Suppressor macrophage (primary cell): ENCODE measurements at places on chromosomes 16 and 17.
A peak's percentile ranks its signal among the peaks of the same experiment; 100 is the strongest.

DNA sequence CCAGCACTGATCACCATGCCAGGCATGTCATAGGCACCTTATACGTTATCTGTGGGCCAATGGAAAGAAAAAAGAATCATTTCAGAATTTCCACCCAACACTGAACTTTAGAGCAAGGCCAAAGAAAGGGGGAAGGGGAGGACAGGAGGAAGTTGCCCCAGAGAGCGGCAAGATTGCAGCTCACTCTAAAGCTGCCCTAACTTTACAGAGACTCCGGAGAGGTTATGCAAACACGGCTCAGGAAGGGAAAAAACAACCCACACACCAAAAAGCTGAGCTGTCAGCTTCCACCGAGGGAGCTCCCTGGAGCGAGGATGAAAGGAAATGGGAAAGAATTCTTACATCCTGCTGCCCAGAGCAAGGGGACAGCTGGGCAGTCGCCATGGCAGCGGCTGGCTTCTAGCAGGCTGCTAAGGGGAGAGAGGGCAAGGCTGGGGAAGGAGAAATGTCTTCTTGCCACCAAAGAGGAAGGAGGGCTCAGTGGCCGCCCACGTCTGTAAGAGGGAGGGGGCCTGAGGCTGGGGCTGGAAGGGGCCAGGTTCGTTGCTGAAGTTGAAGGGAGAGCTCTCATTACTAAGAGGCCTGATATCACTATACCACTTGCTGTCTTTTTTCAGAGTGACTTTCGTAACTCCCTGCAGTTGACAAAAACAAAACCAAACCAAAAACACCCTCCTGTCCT is 18.2 kb downstream of the COTL1 start:
- DNase-seq, result peak; percentile 93

DNA sequence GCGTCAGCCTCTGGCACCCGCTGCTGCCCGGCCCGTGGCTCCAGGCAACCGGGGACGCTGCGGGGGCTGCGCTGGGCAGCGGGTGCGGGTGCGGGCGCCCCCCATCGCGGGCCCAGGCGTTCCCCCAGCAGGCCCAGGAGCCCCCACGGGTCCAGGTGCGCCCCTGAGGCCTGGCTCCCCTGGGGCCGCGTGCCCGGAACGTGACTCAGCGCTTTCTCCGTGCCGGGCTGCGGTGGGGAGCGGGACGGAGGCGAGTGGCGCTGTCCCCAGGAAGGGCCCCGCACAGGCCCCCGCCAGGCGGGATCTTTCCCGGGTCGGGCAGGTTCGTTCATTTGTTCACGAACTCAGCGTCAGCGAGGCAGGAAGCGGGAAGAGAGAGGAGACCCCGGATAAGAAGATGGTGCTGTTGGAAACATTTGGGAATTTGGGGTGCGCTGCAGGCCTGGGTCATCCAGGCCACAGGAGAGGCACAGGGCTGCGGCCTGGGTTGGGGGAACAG is 18.4 kb upstream of the EXOC7 start:
- peak; percentile 45 for DNase-seq

GRCh38 chr17:27319541-27320221 is 25.8 kb downstream of the WSB1 start:
- no peak for DNase-seq

GRCh38 chr16:13931845-13932244 is 11.9 kb downstream of the ERCC4 start:
- no peak for DNase-seq

DNA sequence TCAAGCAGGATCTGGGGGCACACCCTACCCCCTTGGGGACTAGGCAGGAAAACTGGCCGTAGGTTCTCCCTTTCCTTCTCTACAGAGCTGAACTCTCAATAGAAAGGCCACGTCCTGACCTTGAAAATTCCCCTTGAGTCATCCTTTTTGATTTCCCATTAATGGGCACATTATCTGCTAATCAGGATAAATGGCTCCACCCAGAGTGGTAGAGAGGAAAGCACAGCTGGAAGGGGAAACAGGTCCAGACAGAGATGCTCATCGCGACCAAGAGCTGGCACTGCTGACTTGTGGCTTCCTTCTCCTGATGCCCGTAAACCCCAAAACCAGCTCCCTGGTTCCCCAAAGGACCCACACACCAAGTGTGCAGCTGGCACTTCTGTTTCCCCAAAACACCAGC is 206.5 kb upstream of the CDH5 start:
- DNase-seq, result no peak
